Cardiac septum (tissue), 1 donor: ENCODE measurements at places on chromosomes 6 and 20. TPM values are rescaled to one million over a fixed set of nuclear protein-coding genes. Genes with fewer than 3 reads are reported as not detected.

- DNase-seq: no peak
These were observed 6.9 kb upstream of the BLCAP start for GRCh38 chr20:37534401-37535157.

DNA sequence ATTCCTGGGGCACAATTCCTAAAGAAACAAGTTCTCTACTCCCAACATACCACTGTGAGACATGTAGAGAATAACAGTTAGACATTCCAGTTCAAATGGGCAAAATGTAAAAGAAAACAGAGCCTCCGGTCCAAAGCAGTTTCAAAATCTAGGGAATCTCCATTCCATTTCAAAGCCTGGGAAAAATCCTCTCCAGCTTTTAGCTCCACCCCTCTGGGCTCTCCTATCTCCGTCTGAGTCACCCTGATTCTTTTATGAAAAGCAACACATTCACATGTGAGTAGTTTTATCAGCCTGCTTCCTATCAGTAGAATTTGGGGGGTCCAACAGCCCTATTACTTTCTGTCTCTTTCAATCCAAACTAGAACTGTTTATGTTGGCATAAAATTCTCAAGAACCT, 3.7 kb downstream of the CSNK2A1 start:
- no peak for DNase-seq

DNA sequence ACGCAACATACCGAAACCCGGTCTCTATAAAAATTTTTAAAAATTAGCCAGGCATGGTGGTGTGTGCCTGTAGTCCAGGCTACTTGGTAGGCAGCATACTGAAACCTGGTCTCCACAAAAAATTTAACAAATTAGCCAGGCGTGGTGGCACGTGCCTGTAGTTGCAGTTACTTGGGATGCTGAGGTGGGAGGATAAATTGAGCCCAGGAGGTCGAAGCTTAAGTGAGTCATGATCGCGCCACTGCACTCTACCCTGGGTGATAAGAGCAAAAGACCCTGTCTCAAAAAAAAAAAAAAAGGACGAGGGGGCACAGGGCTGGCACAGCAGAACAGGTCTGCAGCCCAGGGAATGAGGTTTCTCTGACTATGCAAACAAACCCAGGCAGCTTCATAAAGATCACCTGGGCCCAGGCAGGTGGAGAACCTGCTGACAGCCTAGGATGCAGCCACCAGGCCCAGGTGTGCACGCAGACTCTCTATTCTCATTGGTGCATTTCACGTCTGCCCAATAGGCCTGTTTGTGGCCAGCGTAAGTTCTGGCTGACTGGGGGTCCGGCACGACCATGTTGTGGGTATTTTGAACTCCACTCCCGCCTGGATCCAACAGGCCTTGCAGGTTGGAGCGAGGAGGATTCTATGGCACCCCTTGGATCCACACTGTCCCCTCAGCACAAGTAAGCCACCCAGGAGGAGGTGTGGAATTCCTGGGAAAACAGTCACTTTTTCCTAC, 204.5 kb downstream of the PREX1 start:
- no peak for DNase-seq

- no peak for DNase-seq
These were observed 6.5 kb downstream of the RNF144B start for GRCh38 chr6:18393698-18394097.

DNA sequence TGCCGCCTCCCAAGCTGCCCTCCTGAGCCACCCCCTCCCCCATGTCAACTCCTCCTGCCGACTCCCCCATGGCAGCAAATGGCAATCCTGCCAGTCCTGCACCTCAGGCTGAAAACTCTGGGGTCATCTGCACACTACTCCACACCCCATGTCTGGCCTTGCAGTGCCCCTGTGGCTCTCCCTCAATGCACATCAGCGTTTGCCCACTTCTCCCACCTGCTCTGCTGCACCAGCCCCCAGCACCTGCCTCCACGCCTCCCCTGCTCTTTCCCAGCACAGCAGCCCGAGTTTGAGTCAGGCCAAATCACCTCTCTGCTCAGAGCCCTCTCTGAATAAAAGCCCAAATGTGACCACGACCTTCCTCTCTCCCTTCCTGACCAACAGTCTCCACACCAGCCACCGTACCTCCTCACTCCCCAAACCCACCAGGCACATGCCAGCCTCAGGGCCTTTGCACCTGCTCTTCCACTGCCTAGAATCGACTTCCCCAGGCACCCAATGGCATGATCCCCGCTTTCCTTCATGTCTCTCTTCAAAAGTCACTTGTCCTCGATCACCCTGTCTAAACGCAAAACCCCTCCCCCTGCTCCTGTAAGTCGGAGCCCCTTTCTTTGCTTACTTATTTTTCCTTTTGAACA, 4.3 kb downstream of the PXDC1 start:
- peak; percentile 71 for DNase-seq

GRCh38 chr6:88945415-88946008, 17.9 kb downstream of the RNGTT start:
- DNase-seq: no peak

DNA sequence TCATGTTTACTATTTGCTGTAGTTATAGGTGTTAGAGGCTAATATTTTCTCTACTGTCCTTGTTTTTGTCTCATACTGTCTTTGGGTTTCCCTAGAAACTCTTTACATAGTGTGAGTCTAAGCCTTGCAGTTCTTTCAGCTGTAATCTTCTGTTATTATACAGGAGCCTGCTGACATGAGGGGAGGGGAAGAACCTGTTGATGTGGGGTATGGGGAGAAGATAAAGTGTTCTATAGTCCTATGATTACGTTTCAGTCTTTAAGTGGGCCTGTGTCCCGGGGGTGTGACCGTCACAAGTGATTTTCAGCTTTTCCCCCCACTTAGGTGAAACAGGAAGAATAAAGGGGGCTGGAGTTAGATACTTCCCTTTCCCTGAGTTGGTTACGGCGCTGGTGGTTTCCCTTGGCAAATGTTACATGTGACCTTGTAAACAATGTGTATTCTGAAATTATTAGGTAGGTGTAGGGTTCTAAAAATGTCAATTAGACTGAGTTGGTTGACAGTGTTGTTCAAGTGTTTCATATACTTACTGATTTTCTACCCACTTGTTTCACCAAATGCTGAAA, 41.3 kb downstream of the REV3L start:
- no peak for DNase-seq

- no peak for DNase-seq
These were observed 251.0 kb downstream of the UST start for GRCh38 chr6:148997865-148998264.

- peak; percentile 94 for DNase-seq
These were observed 7.3 kb downstream of the VWA7 start for GRCh38 chr6:31769684-31770371.

DNA sequence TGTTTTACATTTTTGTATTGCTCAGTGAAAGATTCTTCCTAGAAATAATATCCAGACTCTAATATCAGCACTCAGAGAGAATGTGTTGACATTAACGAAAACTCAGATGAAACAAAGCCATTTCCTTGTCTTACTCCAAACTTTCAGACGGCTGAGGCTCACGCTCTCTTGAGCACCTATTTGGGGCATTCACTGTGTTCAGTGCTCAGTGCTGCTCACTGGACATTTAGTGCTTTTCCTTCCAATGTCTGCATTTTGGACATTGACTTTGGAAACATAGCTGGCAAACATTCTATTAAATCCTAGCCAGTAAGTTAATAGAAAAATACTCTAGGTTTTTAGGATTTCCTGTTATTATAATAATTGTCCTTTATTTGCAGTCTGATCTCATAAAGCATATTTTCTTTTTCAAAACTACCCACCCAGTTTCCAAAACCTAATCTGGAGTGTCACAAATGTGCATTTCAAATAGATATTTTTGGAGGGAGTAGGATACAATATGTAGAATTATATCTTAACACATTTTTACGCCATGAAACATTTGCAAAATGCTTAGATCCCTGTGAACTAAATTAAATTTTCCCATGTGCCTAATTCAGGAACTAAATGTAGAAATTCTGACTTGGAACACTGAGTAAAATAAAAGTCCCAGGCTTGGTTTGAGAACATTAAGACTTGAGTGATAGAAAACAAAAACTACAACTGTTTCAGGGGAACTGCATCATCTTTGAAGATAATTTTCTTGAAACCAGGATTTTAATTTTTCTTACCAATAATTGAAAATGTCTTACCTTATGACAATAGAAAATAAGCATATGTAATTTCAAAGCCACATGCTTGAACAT, 91.7 kb upstream of the B3GAT2 start:
- no peak for DNase-seq

- no peak for DNase-seq
These were observed 168.3 kb upstream of the SPACA1 start for GRCh38 chr6:87879132-87879861.

DNA sequence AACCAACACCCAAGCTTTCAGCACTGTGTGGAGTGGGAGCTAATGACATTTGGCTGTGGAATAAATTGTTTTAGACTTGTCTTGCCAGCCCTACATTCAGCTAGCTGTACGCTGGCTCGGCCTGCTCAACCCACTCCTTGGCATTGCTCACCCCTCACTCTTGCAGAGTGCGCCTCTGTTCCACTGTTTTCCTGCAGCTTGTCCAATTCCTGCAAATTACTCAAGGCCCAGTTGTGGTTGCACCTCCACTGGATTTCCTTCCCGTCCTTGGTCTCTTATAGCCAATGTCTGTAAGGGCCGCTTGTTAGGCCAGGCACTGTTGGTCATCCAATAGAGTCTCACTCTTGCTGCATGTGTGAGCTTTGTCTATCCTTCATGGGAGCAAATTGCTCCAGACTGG, 289.2 kb upstream of the RNF24 start:
- DNase-seq: no peak

GRCh38 chr20:53736757-53737395, 143.2 kb upstream of the ZNF217 start:
- DNase-seq: no peak

GRCh38 chr6:110285306-110286060, 72.7 kb downstream of the METTL24 start:
- DNase-seq: no peak

DNA sequence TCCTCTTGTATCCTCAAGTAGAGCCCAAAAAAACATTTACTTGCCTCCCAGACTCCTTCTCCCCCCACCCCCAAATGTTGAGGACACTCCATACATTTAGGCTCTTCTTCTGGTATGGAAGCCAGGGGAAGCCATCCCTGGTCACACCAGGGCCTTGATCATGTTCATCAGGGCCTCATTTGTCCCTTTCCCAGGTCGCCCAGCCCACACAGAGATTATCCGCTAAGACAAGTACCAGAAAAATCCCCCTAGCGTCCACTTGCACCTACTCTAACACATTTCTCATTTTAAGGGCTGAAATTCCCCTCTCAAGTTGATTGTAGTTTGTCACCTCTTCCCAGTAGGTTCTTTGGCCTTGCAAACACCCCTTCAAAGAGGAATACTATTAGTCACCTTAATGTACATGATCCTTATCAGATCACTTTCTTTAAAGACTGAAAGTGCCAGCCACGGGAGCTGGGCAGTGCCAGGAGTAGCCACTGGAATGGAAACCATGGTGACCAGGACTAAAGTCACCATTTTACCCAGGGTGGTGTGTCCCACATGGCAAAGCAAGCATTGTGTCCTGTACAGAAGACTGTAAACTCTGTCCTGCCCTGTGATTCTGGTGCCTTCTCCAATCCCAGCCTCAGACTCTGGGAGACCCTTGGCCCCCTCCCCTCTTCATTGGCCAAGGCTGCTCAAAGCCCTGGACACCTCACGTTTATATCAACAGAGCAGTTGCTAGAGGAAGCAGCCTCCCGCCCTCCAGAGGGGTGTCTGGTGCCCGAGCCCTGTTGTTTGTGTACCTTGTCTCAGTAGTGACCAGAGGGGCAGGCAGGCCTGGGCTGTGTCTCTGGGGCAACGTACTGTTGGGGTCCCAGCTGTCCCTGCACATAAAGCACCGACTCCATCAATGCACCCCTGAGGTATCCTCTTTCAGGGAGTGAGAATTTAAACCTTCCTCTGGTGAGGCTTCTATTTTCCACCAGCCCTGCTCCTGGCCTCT, 5.0 kb upstream of the APOBEC2 start:
- DNase-seq: no peak

DNA sequence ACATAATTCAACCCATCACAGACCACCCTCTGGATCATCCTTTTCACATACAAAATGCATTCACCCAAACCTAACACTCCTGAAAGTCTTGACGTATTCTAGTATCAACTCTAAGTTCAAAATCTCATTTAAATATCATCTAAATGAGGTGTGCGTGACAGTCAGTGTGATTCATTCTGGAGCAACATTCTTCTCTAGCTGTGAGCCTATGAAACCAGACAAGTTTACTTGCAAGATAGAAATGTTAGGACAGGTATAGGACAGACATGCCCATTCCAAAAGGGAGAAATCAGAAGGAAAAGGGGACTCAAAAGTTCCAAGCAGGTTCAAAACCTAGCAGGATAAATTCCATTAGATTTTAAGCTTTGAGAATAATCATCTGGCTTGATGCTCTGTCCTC, 329.7 kb downstream of the CD83 start:
- DNase-seq: no peak

DNA sequence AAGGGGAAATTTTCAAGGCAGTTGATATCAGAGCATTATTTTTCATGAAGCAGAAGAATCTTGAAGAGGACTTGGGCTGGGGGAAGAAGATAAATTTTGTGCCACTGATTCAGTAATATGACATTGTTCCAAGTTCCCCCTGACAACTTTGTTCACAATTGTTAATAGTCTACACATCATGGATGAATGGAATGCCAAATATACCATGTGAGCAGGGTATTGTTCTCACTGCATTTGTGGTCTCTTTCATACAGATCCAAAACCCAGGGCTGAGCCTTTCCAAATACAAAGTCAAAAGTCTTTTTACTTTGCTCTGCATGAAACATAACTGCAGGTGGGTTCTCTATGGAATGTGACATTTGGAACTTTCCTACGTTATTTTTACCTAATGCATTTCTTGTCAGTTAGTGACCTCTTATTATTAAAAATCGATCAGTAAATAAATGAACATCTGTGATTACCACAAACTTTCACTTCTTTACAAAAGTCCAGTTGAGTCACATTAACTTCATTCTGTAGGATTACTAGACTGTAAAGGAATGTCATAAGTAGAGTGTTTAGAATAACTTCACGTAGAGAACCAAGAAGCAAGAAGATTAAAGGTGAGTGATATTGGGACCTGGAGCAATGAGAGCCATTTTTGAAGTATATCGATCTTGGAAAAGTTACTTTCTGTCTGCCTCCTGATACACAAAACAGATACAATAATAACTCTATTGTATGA, 100.9 kb downstream of the RCAN2 start:
- no peak for DNase-seq

DNA sequence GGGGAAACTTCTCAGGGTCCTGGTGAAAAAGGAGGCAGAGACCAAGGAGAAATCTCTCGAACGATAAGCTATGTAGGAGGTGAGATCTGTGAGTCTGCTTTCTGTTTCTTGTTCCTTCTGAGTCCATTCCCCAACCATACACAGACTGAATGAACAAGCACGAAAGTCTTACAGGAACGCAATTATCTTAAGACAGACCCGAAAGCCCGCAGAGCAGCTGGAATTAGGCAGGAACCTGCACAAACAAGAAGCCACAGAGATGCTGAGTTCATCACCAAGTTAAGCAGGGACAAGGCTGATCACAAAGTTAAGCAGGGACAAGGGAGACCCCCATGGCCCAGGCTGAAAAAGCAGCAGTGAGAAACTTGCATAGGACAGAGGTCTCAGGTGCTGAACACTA, 21.4 kb upstream of the NELFCD start:
- DNase-seq: no peak

GRCh38 chr6:33391922-33392594, 435 bp downstream of the KIFC1 start:
- no peak for DNase-seq

The PTGIS gene
- total RNA-seq: 37.6 TPM

The SKIC2 gene
- 33.2 TPM for total RNA-seq

The ACAT2 gene
- 8.7 TPM for total RNA-seq

The OOEP gene
- total RNA-seq: not detected

The SIRPB1 gene
- total RNA-seq: 0.92 TPM
